ENCODE measurements at places on chromosomes 2 and 18.

- peak; percentile 87 for DNase-seq
Observed at GRCh38 chr2:174341293-174341994, 6.7 kb downstream of the SP9 start.

GRCh38 chr2:75389271-75389670 is 171.5 kb downstream of the EVA1A start:
- DNase-seq: no peak

- no peak for DNase-seq
Observed at GRCh38 chr2:36625304-36625703, 27.3 kb upstream of the FEZ2 start.

- DNase-seq: peak; percentile 39
Observed at GRCh38 chr2:37614061-37614738, 57.2 kb downstream of the CDC42EP3 start.

GRCh38 chr2:206837775-206838174 is 72.4 kb downstream of the FASTKD2 start:
- no peak for DNase-seq

- no peak for DNase-seq
Observed at GRCh38 chr18:48297139-48297538, 112.0 kb downstream of the ZBTB7C start.

- DNase-seq: no peak
Observed at GRCh38 chr2:59806486-59806885, 747.0 kb downstream of the BCL11A start.

- DNase-seq: no peak
Observed at GRCh38 chr2:5235701-5236100, 456.5 kb upstream of the SOX11 start.

DNA sequence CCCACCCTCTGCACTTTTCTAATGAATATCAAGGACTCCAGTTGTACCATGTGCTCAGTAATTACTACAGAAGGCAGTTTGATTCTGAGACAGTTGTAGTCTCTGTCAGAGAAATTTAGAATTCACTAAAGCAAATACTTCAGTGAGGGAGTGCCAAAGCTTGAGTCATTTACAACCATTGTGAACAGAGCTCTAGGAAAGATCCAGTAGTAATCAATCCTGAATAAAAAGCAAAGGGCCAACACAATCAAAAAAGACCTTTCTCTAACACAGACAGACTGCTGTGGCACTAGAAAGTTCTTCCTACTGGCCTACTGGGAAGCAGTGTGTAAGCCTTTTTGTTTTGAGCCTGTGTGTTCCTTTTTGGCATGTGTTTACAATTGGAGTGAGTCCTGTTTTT is 135.6 kb upstream of the UNC80 start:
- DNase-seq: no peak

- DNase-seq: no peak
Observed at GRCh38 chr2:230140667-230141066, 71.9 kb upstream of the SLC16A14 start.

GRCh38 chr2:73964223-73964622 is 20.5 kb upstream of the TET3 start:
- DNase-seq: no peak

DNA sequence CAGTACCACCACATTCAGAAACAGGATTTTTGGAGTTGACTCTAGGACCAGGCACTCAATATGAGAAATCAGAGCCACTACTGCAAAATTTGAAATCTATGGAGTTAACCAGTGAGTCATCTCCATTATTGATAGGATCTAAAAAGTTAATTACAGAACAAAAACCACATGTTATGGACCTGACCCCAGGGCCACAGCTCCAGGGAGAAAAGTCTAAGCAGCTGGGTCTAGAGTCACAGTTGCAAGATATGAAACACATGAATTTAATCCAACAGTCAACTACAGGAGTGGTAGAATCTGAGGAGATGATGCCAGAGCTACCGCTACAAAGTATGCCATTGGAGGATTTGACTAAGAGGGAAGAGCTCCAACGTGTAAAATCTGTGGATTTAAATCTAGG is 13.4 kb upstream of the ZNF512 start:
- no peak for DNase-seq

GRCh38 chr2:219500135-219500534 is 1.4 kb downstream of the GMPPA start:
- DNase-seq: peak; percentile 30

DNA sequence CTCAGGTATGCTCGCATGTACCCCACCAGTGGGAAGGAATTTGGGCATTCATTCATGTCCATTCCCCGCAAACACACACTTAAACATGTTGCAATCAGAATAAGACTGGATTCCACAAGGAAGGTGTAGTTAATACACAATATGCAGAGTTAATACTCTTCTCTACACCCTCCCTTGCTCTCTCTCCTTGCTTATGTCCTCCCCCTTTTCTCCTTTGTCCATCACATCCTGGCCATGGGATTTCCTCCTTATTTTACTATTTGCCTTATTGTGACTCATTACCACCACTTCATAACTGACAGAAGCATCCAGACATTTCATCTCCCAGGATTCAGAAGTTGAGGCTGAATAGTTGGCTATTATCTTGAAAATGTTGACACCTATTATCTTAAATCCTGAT is 473.8 kb upstream of the SPHKAP start:
- no peak for DNase-seq

DNA sequence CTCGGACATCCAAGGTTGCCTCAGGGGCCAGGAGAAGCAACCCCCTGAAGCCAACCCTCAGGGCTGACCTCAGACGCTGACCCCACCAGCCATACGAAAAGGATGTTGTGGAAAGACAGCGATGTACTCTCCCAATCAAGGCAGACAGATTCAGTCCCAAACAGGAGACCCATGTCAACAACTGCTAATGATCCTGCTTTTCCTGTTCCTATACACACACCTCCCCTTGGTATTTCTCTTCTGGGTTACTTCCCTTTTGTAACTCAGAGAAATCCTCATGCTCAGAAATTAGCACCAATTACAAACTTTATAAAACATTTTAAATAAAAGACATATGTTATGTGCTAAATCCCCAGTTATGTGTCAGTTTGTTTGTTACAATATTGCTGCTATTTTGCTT is 120.8 kb downstream of the PID1 start:
- DNase-seq: no peak

GRCh38 chr2:121297217-121297830 is 12.3 kb upstream of the TFCP2L1 start:
- peak; percentile 69 for DNase-seq

DNA sequence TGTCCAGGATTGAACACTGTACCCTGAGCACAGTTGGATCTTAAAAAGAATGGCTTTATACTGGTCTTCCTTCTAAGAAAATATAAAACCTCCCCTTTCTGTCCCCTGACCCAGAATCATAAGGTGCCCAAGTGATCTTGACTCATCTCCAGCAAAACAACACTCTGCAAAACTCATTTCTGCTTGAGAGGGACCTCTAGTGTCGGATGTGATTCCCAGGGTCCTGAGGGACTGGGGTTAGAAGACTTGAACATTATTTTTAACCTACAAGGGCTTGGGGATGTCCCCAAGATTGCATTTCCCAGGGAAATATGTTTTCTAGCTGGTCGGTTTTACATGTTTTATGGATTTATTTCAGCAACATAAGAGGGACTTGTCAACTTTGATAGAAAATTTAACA is 1318.5 kb upstream of the CELF4 start:
- DNase-seq: no peak

- no peak for DNase-seq
Observed at GRCh38 chr2:38216886-38217285, 140.9 kb upstream of the CYP1B1 start.

DNA sequence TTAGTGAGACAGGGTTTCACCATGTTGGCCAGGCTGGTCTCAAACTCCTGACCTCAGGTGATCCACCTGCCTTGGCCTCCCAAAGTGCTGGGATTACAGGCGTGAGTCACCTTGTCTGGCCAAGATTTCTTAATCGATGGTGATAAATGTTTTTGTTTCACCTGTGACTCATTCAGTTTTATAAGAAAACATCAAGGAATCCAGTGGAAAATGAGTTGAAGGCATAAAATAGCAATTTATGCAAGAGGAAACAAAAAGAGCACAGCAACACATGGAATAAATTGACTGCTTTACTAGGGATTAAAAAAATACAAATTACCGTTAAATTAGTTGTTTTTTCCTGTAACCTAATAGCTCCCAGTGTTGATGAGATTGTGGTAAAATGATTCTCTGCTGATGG is 80.2 kb downstream of the CDK15 start:
- no peak for DNase-seq

DNA sequence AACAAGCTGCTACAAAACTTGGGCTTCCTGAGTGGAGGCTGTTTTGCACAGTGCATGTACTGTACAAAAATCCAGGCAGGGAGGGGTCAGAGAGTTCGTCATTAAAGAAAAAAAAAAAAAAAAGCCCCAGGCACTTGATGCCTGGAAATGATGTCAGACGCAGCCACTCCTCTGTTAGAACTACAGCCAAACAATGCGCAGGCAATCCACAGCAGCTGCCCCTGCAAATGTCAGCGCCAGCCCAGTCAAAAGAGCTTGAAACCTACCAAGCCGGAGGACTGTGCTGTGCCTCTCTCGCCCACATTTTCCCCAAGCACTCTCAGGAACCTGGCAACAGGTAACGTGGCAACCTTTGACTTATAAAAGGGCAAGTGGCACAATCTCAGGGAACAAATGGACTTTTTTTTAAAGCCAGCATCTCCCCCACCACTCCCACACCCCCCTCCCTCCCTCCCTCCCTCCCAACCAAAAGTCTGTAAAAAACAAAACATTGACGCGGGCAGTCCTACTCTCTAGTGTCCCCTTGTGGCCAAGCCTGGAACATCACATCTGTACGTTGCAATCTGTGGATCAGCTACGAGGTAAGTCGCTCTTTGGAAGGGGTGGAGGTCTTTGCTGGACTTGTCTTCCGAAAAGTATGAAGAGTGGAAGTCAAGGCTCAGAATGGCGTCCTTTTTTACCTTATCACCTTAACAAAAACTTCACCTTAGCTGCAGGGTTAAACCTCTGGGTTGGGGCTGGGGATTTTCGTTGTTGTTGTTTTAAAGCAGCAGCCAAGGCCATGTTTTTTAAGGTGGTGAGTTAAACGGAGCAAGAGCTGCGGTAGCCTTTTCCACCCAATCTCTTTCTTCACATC is 144.2 kb downstream of the TGIF1 start:
- DNase-seq: peak; percentile 81

DNA sequence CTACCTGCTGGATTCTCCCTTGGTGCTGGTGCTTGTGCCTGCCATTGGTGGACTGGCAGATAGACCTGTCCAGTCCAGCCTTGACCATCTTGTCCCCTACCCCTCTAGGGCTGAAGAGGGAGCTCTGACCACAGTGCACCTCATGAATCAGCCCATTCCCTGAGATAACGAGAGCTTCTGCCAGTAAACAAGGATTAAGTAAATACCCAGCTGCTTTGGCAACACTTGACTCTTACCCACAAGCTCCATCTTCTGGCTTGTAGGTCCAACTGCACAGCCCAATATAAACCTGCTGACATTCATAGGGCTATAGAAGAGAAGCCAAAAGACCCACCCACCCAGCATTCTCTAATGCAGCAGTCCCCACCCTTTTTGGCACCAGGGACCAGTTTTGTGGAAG is 186.4 kb downstream of the PIK3C3 start:
- no peak for DNase-seq

DNA sequence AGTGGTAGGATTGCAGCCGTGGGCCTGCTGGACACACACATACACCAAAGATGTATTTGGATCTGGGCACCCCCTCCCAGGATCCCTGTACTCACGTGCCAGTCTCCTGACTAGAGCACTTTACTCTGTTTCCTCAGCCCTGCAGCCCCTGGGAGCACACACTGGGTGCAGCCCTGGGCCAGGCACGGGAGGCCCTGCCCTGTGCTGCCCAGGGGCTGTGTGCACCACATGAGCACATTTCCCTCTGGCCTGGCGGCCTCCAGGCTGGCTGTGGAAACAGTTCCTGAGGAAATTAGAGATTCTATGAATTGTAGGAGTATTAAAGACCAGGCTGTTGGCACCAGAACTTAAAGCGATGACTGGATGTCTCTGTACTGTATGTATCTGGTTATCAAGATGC is 45.4 kb downstream of the BCL2L11 start:
- no peak for DNase-seq

DNA sequence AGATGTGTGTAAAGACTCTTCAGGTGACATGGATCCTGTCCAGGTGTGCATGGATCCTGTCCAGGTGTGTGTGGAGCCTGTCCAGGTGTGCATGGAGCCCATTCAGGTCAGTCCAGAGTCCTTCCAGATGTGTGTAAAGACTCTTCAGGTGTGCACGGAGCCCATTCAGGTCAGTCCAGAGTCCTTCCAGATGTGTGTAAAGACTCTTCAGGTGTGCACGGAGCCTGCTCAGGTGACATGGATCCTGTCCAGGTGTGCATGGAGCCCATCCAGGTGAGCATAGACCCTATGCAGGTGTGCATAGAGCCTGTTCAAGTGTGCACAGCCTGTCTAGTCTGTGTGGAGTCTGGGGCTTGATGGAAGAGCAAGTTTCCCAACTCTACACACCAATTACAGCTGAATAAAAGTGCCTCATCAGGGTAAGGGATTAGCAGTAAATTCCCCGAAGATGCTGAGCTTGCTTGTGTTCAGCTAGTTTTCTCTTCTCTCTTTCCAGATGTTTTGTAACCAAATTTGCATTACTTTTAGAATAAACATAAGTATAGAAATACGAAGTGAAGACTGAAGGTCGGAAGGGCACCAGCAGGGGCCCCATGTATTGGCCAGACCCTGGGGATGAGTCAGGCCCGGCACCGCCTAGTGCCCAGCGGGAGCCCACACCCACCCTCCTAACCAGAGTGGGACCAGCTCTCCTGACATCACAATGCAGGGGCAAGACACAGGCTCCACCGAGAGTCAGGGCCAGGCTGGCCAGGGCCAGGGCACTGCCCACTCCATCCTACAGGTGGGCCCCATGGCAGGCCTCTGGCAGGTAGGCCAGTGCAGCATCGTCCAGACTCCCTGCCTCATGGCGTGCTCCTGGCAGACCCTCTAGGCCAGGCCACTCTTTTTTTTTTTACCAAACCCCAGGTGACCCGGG is 38.6 kb upstream of the GPC1 start:
- no peak for DNase-seq

DNA sequence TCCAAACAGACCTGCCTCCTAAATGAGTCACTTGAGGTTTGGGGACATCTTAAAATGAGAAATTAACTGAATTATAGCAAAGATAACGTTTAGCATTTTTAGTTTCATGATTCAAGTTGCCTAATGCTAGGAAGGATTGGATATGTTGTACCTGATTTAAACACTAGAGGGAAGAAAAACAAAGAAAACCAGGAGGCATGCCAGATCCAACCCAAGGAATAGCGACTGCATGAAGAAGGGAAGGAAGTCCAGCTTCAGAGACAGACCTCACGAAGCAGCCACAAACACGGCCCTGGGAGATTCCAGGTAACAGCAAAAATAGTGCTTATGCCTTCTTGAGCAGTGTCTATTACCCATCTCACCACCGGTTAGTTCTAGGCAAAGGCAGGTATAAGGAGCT is 499.9 kb upstream of the SPHKAP start:
- DNase-seq: no peak
